ENCODE measurements at places on chromosomes 4 and X.

DNA sequence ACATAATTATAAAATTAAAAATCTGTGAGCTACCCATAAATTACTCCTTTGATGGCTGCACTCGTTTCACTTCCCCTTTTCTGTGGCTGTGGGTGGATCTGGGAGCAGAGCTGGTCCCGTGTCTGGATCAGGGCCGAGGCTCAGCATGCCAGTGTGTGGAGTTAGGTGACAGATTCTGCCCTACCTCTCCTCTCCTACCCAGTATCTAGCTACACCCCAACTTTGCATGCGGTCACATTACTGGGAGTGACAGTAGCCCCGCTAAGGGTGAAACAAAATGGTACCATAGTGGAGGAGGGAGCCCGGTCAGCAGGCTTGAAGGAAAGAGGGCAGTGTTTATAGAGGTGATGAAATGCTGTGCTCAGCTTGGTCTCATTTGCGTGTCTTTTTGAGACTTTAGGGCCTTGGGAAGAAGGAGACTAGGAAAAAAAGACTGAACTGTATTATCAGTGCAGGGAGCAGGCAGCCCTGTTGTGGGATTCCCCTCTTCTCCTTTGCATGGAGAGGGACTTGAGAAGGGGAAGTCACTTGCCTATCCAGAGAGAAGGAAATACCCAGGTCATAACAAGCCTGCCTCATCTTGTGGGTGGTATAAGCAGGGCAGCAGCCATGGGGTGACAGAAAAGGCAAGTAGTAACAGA lies 48.4 kb downstream of the ARHGAP10 start:
- no peak for DNase-seq

GRCh38 chrX:136630881-136631280 lies 17.1 kb upstream of the CD40LG start:
- no peak for DNase-seq

GRCh38 chr4:107824350-107825071 lies at the start of gene SGMS2:
Gene SGMS2 (plus strand): TSS chr4:107824932. CDS start chr4:107895554, 70,622 bp downstream.
- DNase-seq: peak; percentile 91

GRCh38 chrX:134338527-134338926 lies 101.5 kb downstream of the CCDC160 start:
- no peak for DNase-seq

DNA sequence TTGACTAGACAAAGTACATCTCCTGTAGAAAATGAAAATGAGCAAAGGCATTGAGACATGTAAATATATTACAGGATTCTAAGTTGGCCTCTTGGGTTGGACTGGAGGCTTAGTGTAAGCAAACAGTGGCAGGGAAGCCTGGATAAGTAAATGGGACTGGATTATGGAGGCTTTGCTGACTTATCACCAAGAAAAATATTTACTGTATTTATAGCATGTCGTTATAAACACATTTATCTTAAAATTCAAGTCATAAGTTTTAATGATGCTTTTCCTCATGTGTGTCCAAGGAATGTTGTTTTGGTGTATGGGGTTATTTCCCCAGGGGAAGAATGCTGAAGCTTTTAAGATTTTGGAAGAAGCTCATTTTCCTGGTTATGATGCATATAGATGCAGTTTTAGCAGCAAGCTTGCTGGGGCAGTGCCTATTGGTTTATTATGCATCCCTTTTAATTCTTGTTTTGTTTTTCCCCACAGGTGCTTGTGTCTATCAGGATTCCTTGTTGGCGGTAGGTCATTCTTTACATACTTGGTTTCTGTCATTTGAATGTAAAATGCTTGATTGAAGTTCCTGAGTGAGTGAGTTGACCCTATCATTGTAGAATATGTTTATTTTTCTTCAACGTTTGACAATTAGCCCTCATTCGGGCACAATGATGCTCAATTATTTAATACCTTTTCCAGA lies 8.5 kb downstream of the FRAS1 start:
- no peak for DNase-seq

DNA sequence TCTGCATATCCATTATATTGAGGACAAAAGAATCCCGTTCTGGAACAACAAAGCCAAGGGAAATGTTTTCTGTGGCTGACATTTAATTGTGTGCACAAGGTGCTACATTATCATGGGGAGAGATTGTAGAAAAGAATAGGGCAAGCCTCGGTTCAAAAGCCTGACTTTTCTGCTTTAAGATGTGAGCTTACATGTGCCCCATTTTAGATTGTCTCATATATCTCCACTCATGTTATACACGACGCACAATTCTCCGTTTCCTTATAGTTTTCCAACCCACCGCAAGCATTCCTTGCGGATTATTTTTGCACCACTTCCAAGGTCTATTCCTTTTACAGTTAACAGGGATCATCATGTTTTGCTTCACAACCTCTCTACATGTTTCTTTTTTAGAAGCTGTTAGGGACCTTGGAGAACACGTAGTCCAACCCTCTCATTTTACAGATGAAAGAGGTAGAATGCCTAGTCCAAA lies 99.6 kb upstream of the MAML3 start:
- DNase-seq: no peak

DNA sequence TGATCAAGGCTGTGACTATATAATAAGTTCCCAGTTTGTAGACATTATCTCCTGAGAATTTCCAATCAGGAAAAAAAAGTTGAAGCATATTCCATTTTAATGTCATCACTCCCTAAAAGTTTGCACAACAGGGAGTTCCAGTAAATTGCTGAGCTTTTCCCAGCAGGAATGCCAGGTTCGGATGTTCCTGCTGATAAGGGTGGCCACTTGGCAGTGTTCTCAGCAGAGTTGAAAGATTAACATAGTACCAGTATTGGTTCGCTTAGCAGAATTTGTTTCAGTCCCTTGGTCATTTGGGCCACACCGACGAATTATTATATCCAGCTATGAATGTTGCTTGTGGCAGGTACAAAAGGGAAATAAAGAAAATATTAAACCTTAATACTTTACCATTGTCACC lies 5.2 kb upstream of the CXCL2 start:
- no peak for DNase-seq

DNA sequence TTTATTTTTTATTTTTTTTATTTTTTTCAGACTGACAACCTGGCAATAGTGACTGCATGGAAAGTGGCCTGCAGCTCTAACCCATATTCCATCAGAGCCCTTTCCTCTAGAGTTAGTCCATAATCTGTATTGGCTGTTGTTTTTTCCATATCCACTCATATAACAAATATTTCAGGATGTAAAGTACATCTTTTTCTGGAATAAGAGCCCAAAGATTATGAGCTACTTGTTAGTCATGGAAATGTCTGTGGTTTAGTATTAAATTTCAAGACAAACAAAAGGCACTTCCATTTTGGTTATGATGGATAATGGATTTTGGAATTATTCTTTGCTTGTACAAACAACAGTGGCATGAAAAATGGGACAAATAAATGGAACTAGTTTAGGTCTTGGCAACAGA lies 296.0 kb upstream of the HS3ST1 start:
- no peak for DNase-seq

DNA sequence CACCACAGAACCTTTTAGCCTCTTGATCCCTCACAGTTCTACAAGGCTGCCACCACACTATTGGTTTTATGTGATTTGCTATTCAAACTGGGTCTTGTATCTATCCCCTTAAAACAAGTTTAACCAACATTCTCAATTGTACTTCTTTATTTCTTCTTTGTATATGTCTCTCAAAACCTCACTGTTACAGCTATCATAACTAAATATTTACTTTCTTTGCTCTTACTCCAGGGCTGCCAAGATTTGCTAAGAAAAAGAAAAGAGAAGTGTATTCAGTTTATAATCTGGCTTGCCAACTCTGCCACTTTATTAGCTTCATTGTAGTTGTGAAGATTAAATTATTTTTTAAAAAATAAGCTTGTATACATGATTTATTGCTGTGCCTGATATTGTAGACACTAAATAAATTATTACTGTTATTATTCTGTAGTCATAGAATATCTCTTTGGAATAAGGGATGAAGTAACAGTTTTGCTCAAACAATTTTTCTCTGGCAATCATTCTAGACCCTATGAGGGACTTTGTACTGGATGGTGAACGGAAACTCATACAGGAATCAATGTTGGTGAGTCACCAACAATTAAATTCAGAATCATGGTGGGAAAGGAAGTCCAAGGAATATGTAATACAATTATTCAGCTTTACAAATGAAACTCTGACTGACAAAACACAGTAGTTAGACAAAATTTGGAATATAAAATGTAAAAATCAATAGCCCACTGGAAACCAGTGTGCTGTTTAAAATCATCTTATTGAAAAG lies 127.1 kb upstream of the DCAF8L1 start:
- DNase-seq: no peak

DNA sequence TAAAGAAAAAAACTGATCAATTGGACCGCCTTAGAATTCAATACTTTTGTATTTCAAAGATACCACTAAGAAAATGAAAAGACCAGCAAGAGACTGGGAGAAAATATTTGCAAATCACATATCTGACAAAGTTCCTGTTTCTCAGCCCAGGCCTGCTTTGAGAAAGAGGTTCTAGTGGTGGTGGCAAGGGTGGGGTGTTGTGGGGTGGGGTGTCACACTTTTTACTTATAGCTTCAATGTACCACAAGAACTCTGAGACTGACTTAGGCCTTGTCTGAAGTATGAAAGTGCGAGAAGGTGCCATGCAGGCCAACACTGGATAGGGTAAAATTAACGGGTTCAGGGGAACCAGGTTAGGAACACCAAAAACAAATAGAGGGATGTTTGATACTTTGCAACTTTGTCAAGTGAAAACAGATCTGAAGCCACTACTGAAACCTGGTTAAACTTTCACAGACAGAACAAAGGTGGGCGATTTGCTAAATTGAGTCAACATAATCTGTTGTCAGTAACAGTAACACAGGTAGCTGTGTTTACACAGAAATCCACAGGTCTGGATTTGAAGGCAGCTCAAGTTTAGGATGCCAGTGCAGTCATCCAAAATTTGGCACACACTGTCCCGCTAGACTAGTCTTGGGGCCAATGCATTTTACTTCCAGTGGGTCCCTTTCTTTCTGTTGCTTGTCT lies 88.8 kb downstream of the DGKK start:
- DNase-seq: no peak

- no peak for DNase-seq
These were observed 46.6 kb downstream of the IL13RA2 start for GRCh38 chrX:114970806-114971205.

- DNase-seq: no peak
These were observed 31.5 kb upstream of the PTTG2 start for GRCh38 chr4:37928426-37929416.

DNA sequence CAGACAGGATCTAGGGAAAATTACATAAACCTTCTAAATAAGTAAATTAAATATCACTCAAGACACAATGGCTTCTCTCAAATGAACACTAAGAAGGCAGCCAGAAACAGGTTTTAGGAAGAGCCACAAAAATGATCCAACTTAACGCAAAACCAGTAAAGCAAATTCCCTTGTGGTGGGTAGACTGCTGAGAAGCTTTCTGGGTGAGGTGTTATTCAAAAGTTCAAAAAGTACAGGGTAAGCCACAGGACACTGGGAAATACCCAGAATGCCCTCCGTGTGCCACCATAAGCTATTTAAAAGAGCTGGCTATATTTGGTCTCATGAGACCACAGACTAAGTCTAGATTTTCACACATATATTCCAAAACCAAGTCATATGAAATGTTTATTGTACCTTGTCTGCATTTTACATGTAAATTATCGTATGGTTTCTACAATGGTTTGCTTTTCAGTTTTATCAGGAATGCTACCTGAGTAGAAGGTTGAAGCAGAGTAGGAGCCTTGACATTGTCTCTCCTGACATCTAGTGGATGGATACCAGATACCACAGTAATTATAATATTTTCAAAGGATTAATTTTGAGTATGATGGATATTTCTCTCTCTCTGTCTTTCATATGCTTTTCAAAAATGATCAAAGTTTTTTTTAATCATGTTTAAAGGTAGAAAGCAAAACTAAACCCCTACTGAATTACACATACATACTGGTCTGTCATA lies 109.3 kb upstream of the KLHL13 start:
- no peak for DNase-seq

DNA sequence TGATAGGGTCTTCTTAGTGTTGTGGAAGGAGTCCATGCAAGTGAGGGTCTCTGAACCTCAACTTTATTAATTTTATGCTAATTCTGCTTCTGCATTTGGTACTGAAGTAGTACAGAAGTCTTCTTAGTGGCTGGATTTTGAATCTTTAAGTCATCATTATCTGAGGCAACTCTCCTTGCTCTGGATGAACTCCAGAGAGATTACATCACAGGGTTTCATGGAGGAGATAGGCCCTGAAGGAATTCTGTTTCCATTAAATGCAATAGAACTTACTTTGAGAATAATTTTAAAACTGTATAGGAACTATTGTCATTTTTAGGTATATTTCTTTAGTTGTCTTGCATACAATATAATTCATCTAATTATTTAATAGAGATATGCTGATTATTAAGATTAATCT lies 451.2 kb downstream of the FAT4 start:
- no peak for DNase-seq

- DNase-seq: no peak
These were observed 1.3 kb upstream of the PCDH7 start for GRCh38 chr4:30718641-30719453.

GRCh38 chr4:69058410-69059059 lies 37.7 kb upstream of the UGT2B7 start:
- DNase-seq: no peak

DNA sequence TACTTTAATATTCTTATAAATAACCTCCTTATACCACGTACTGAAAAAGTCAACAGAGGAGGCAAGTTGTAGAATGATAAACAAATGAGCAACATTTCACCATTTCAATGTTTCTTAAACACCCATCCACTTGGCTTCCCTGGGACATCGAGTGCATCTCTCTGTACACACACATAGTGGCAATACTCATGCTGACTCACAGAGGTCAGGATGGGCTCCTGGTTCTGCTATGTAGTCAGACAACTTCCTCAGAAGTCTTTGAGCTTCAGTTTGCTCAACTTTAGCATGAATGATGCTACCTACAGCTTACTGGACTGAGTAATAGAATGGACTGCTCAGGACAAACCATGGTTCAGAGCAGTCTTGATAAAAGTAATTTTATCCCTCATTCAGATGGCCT lies 56.9 kb downstream of the MAD2L1 start:
- no peak for DNase-seq
